ENCODE measurements at places on chromosomes 11 and 22.

DNA sequence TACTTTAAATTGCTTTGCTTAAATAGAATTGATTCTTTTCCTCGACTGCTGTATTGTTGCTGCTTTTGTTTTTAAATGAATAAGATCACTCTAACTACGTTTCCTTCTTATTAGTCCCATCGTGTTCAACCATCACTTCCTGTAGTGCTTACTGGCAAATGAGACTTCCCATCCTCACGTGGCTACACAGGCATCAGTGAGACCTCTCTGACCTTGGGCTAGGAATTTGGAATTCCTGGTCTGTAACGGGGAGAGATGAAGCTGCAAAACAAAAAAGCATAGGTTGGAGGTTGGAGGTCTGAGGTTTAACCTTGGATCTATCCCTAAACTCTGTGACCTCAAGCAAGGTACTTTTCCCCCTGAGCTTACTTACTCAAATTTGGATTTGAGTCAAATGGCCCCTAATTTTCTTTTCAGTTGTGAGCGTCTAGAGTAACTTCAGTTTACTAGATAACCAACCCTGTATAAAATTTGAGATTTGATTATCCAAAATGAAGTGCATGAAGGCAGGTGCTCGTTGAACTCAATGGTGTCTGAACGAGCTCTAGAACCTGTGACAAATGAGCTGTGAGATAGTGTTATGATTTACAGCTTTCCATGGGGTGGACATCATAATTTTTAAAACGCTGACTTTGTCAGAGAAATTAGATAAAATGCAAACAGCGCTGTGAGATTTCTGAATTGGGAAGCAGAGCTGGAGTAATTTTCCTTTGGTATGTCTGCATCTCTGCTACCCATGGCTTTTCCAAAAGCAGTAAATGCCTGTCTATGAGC, 151.2 kb downstream of the DBX1 start:
- DNase-seq = no peak

DNA sequence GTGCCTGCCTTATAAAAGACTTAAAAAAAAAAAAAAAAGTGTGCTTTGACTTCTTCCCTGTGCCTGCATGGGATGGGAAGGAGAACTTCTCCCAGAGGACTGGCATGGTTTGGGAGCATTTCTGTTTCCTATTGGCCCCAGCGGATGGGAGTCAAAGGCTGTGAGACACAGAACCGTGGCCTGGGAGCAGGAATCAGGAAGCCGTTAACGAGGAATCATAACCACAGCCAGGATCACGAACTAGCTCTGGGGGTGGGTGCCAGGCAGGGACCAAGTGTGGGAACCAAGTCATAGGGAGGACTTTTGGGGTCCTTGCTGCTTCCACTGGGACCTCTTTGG, 526 bp downstream of the C1QTNF6 start:
- DNase-seq = no peak

- DNase-seq = no peak
Observed at GRCh38 chr11:2142762-2143202, 3.6 kb upstream of the IGF2 start.

GRCh38 chr22:45413368-45414211, at the start of the genes RIBC2 and SMC1B:
RIBC2 (plus strand) TSS chr22:45413693; CDS start chr22:45413887, 194 bp downstream.
SMC1B (minus strand) TSS chr22:45413599; CDS start chr22:45413567, 32 bp downstream.
- DNase-seq = no peak

GRCh38 chr11:34236572-34236971, 121.2 kb downstream of the ABTB2 start:
- DNase-seq = no peak

- no peak for DNase-seq
Observed at GRCh38 chr22:31921106-31921505, 23.2 kb upstream of the YWHAH start.

GRCh38 chr11:32312865-32313403, 122.4 kb downstream of the WT1 start:
- no peak for DNase-seq

DNA sequence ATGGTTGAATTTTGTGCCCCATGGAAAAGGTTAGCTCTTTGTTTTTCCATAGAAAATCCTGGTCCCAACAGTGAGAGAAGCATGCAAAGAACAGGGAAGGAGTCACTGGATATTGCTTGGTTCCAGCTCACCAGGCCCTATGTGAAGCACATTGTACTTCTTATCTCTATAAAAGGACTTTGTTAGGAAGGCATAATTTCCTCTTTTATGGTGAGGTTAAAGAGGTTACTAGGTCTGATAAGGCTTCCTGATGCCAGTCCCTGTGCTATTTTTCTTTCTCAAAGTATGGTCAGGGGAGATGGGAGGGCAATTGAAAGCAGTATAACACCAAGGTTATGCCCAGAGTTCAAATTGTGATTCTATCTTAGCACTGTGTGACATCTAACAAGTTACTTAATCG, 162.6 kb downstream of the KIF18A start:
- no peak for DNase-seq

- no peak for DNase-seq
Observed at GRCh38 chr11:1889224-1889930, 2.3 kb downstream of the PRR33 start.
